A172 (cell line): ENCODE measurements at places on chromosomes 6 and 20. TPM values are rescaled to one million over a fixed set of nuclear protein-coding genes. Genes with fewer than 3 reads are reported as not detected.

DNA sequence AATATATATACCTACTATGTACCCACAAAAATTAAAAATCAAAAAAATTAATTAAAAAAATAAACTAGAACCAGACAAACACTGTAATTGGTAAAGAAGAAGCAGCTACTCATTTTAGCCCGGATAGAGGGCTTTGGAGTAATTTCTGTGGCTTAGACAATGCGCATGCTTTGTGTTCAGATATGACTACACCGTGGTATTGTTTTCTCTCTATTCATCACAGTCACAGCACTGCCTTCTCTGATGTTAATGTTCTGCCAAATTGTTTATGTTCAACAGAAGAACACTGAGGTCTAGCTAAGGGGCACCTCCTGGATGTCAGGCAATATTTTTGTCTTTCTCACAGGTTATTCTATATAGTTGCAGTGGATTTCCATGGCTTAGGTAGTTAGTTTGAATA lies 77.5 kb upstream of the GJE1 start:
- no peak for DNase-seq

- DNase-seq: no peak
Observed at GRCh38 chr20:16302818-16303217, 270.4 kb downstream of the KIF16B start.

Gene NR2E1
- 0.05 TPM in 1 of 2 replicates, not detected in the other for total RNA-seq

GRCh38 chr6:112289038-112289566 lies 34.7 kb upstream of the LAMA4 start:
- no peak for DNase-seq

GRCh38 chr6:139184047-139184446 lies 49.2 kb downstream of the HECA start:
- no peak for DNase-seq

Gene WFDC10B
- 0.98 TPM in 1 of 2 replicates, not detected in the other for total RNA-seq

GRCh38 chr6:16733085-16733484 lies 28.2 kb downstream of the ATXN1 start:
- no peak for DNase-seq

Gene ZNF512B
- total RNA-seq: 16.8 and 17.0 TPM in 2 replicates

Gene TMEM74B
- total RNA-seq: 0.67 and 0.72 TPM in 2 replicates

Gene POLR3F
- 20.3 and 27.0 TPM in 2 replicates for total RNA-seq

GRCh38 chr6:6915813-6916547 lies 191.8 kb upstream of the RREB1 start:
- DNase-seq: no peak

DNA sequence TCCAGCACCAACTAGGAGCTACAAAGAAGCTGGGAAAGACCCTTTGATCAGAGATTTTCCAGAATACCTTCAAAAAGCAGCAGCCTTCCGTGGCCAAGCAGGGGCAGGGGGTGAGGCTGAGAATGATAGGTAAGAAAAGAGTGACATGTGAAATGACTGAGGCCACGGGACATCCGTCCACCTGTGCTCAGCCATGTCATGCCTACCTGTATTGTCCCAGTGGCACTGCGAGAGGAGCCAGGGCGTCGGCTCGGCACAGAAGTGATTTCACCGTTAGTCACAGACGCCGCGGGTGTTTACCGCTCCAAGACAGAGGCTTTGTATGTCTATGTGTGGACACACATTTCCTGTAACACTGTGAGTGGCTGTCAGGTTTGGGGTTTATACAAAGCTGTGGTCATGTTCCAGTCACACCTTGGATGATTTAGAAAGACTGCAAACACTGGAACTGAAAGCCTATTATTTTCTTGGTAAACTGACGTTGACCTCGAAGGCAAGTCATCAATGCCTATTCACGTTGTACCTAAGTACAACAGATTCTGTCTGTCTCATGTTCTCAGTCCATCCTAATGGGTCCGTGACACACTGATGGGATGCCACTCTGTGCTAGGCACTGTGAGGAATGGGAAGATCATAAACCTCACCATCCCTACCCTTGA lies 32.1 kb upstream of the JAG1 start:
- peak; percentile 90 for DNase-seq

Gene FAM229B
- 6.3 and 11.3 TPM in 2 replicates for total RNA-seq

- peak; percentile 42 for DNase-seq
Observed at GRCh38 chr6:16698997-16699868, 62.0 kb downstream of the ATXN1 start.

GRCh38 chr6:43859213-43859612 lies 89.2 kb downstream of the VEGFA start:
- DNase-seq: no peak

Gene CALHM6
- not detected in 2 replicates for total RNA-seq

DNA sequence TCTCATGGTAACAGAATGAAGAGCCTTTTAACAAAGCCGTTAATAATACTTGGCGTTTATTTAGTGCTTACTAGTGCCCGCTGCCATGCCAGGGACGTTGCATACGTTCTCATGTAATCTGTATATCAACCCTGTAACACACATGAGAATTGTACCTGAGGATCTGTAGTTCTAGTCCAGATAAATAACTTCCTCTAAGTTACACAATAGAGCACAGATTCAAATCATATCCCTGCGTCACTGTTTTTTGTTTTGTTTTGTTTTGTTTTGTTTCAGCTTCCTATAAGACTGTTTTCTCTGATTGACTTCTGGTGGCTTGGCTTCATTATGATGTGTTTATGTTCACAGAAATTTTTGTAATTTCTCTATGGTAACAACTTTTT lies 553 bp downstream of the ZSCAN16 start:
- no peak for DNase-seq

Gene EMILIN3
- not detected in 2 replicates for total RNA-seq
